RWPE1 (cell line): ENCODE measurements at places on chromosomes 6 and 20.

- no peak for DNase-seq
Observed at GRCh38 chr20:6814945-6815344, 47.5 kb downstream of the BMP2 start.

DNA sequence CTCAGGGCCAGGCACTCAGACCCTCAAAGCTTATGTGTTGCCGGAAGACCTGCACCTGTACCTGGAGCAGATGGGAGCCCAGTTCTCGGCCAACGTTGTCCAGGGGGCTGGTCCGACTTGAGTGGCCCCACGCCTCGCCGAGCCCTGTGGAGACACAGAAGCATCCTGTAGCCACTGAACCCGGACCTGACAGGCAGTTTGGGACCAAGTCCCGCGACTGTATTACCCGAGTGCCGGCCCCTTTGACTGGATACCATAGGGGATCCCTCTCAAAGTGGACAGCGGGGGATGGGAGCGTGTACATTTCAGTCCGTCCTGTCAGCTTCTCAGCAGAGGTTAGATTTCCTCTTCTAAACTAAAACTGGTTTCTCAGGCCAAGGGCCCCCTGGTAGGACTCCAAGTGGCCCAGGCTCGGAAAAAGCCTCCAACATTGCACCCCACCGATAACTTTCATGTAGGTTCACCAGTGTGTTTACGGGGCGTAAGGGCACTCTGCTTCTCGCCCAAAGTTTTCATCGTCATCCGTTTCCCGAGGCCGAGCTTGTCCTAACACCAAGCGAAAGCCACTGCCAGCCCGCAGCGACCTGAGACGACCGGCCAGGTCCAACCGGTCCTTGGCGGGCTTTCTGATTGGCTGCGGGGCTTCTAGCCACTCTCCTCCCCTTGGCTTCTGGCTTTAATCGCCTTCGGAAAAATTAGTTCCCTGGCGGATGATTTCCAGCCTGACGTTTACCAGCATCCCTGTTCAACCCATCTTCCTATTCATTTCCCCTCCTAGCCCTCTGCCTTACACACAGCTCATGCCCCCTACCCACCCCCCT lies 10.8 kb downstream of the SIM1 start:
- no peak for DNase-seq

GRCh38 chr20:53402233-53403005 lies 191.2 kb downstream of the ZNF217 start:
- no peak for DNase-seq

- peak; percentile 52 for DNase-seq
Observed at GRCh38 chr20:47220161-47220582, 136.3 kb downstream of the ZMYND8 start.

- DNase-seq = no peak
Observed at GRCh38 chr6:52227495-52227894, 16.8 kb downstream of the IL17F start.

GRCh38 chr6:3608159-3608558 lies 143.4 kb downstream of the PXDC1 start:
- DNase-seq = no peak

- DNase-seq = no peak
Observed at GRCh38 chr6:163874784-163875183, 460.3 kb downstream of the QKI start.

DNA sequence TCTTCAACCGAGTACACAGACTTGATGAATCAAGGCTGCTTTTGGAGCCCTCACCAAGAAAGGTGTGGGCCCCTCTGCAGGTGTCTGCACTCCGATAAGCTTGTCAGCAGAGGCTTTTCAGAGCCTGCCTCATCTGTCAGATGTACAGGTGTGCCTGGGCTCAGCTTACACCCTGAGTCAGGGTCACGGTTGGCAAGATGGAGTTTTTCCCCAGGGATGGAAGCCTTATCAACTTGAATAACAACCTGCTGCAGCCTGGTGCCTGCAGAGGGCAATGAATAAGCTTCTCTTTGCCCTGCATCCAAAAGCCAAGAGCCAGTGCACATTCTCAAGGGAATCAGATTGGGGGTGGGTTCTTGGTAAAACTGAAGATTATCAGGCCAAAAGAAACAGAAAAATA lies 427.1 kb downstream of the CD83 start:
- DNase-seq = no peak

DNA sequence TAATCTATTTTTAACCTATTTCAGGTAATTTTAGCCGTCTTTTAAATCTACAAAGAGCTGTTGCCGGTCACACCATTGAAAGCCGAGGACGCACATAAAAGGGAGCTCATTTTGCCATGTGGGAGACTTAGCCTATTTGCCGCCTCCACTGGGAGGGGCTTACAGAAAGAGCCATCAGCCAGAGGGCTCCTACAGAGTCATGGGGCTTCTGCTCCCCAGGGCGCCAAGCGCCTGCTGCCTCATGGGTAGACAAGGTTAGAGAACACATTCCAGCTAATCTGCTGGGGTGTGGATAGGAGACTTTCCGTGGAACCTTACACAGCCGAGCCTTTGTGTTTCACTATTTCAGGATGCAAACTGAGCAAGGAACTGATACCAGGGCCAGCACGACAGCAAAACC lies 12.6 kb downstream of the PCMTD2 start:
- no peak for DNase-seq

- DNase-seq = peak; percentile 95
Observed at GRCh38 chr20:41339957-41340326, 679 bp upstream of the LPIN3 start.

DNA sequence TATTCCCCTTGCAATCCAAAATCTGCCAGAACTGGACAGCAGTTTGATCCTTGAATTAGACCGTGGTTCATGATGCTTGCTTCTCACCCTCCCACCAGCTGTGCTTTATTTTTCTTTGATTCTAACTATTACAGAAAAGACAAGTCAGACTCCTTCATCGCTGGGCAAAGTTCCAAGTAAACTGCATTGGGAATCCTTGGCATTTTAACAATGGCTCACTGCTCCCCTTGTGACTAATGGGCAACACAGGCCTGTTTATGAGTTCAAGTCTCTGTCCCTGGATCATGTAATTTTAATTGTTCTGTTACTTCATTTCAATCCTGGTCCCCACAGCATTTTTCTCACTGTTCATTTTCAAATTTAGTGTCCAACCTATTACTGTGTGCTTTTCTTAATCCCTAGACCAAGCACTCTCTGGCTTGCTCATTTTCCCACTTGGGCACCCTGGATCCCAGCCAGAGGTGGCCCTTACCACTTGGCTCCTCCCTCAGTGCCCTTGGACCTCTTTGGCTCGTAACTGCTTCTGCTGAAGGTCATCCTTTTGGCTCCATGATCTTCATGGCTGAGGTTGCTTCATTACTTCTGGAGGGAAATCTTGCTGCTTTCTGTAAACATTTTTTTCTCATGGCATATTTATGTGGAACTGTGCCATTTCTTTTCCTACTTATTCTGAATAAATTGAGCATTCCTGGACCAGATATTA lies 32.8 kb downstream of the PSMB9 start:
- DNase-seq = peak; percentile 37

GRCh38 chr6:156423829-156424228 lies 353.3 kb upstream of the ARID1B start:
- no peak for DNase-seq

DNA sequence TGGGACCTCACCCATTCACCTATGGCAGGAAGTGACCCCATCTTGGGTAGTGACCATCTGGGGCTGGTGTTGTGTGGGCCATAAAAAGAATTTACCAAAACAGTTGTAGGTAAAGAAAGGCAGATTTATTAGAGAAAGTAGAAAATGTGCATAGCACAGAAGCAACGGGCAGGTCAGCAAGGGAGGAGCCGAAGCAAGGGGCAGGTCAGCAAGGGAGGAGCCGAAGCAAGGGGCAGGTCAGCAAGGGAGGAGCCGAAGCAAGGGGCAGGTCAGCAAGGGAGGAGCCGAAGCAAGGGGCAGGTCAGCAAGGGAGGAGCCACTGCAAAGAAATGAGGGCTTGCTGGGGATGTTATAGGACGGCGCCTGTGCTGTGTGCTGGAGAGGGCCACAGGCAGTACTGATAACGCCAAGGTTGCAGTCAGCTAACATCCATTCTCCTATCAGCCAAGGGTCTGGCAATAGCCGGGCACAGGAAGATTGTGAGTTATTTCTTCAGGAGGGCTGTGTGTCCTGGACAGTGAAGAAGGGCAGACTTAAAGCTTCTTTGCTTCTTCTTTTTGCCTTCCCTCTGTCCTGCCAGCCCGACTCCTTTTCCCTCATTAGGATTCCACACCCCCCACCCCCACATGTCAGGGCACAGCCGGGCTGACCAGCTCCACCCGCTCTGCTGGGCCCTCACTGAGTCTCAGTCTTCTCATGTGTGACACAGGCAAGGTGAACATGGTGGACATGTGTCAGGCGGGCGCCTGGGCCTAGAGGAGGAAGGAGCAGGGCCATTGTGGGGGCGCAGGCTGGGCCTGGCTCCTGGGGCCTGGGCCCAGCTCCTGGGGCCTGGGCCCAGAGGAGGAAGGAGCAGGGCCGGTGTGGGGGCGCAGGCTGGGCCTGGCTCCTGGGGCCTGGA lies 31.6 kb upstream of the CHRNA4 start:
- no peak for DNase-seq

GRCh38 chr20:50127587-50128519 lies 14.9 kb upstream of the UBE2V1 start:
- DNase-seq = no peak

DNA sequence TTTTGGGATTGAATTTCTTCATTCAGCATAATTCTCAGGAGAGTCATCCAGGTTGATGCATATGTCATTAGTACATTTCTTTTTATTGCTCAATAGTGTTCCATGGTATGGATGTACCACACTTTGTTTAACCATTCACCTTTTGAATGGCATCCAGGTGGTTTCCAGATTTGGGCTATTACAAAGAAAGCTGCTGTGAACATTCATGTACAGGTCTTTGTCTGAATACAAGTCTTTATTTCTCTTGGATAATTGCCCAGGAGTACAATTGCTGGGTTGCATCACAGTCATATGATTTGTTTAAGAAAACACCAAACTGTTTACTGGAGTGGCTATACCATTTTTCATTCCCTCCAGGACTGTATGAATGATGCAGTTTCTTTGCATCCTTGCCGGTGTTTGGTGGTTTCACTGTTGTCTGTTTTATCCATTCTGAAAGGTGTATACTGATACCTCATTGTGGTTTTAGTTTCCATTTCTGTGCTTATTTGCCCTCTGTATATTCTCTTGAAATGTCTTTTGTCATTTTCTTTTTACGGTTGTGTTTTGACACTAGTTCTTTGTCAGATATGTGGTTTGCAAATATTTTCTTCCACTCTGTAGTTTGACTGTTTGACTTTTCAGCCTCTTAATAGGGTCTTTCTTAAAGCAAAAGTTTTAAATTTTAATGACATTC lies 8.8 kb downstream of the CDKAL1 start:
- DNase-seq = peak; percentile 48

GRCh38 chr20:63497138-63497945 lies 1.5 kb downstream of the EEF1A2 start:
- DNase-seq = no peak
